ENCODE measurements at places on chromosomes 5 and 9. TPM values are rescaled to one million over a fixed set of nuclear protein-coding genes. Genes with fewer than 3 reads are reported as not detected.

The C9orf50 gene
- not detected for total RNA-seq

The HACD4 gene
- total RNA-seq, result 1.0 TPM

The GDA gene
- total RNA-seq, result 0.96 TPM

The GLRA1 gene
- total RNA-seq, result not detected

The FOXI1 gene
- total RNA-seq, result not detected

The WWC1 gene
- total RNA-seq, result 70.4 TPM

The NR2F1-AS1 gene
- 2.7 TPM for total RNA-seq
